ENCODE measurements at places on chromosomes 4 and X. TPM values are rescaled to one million over a fixed set of nuclear protein-coding genes. Genes with fewer than 3 reads are reported as not detected.

SGMS2 gene
- not detected for total RNA-seq

- no peaks in the 10 kb centered on the region for H3K4me1 ChIP-seq
- H3K27me3 ChIP-seq = no peaks in the 10 kb centered on the region
- no peak overlapping the region for H3K27ac ChIP-seq
- H3K4me3 ChIP-seq = no peak overlapping the region
- no peaks in the 10 kb centered on the region for H3K36me3 ChIP-seq
These were observed 30.0 kb downstream of the SHROOM2 start for GRCh38 chrX:9816084-9816700.

GRCh38 chr4:110854021-110854678 is 231.3 kb upstream of the PITX2 start:
- peaks cover under 1% of the 10 kb centered on the region for H3K27me3 ChIP-seq
- H3K4me3 ChIP-seq = no peak overlapping the region
- no peak overlapping the region for H3K27ac ChIP-seq

DNA sequence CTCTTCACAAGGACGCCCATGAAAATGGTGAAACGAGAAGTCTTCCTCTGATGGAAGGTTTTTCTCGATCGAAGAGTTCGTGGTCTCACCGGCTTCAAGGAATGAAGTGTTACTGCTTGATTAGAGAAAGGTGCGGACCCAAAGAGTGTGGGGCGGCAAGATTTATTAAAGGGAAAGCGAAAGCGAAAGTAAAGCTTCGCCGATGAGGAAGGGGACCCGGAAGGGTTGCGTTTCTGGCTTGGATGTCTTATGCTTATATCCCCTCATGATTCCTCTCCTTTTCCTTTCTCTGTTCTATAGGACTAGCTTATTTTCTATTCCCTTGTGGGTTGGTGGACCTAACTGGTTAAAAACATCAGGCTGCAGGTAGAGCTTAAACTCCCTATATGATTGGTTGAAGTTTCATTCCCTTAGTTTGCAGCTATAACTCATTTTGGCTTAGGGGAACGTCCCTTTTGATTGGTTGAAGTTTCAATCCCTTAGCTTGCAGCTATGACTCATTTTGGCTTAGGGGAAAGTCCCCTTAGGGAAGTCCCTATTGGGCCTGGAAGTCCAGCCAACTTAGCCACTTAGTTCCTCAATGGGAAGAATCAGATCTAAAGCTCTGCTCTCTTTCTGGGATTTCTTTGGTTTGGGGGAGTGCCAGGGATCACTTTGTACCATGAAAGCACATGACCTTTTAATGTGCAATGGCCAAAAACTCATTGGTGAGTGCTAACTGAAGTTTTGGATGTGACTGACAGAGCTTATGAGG is 1025.0 kb upstream of the PCDH10 start:
- no peaks in the 10 kb centered on the region for H3K36me3 ChIP-seq
- no peak overlapping the region for H3K4me3 ChIP-seq
- H3K27me3 ChIP-seq = no peaks in the 10 kb centered on the region
- no peak overlapping the region for H3K27ac ChIP-seq
- H3K4me1 ChIP-seq = no peaks in the 10 kb centered on the region

- no peaks in the 10 kb centered on the region for H3K4me1 ChIP-seq
- H3K27ac ChIP-seq = no peak overlapping the region
- no peak for DNase-seq
- no peaks in the 10 kb centered on the region for H3K36me3 ChIP-seq
- H3K4me3 ChIP-seq = no peak overlapping the region
These were observed 672.2 kb upstream of the AMOT start for GRCh38 chrX:113512700-113513395.

DNA sequence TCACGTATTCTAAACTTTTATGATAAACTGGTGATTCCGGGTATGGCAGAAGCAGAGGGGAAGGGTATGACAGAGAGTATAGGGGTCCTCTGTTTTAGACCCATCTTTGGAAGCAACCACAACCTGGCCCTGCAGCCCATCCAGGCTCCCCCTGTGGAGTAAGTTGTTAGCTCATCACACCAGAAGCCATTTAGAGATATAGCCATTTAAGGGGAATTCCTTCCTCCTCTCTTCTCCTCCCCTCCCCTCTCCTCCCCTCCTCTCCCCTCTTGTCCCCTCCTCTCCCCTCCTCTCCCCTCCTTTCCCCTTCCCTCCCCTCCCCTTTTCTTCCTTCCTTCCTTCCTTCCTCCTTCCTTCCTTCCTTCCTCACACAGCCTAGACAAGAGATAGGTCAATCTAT is 197.3 kb upstream of the LDB2 start:
- no peaks in the 10 kb centered on the region for H3K36me3 ChIP-seq
- no peak overlapping the region for H3K27ac ChIP-seq
- H3K27me3 ChIP-seq = no peaks in the 10 kb centered on the region
- no peaks in the 10 kb centered on the region for H3K4me1 ChIP-seq

DNA sequence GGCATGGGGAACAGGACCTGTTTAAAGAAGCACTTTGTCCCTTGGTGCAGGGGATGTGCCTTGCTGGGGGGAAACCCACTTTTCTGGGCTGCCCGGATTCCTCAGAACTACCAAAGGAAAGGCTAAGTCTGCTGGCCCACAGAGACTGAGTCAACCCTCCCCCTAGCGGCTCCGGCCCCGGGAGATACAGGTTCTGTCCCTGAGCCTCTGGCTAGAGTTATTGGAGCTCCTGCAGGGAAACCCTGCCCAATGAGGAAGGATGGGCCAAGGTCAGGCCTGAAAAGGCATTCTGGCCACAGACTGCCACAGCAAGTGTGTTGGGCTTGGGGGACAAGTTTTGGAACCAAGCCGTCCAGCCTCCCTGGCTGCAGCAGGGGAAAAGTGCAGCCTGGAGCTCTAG is 490.9 kb upstream of the ACTRT1 start:
- no peaks in the 10 kb centered on the region for H3K4me1 ChIP-seq
- H3K4me3 ChIP-seq = no peak overlapping the region
- no peak for DNase-seq
- no peaks in the 10 kb centered on the region for H3K27me3 ChIP-seq

- H3K36me3 ChIP-seq = no peaks in the 10 kb centered on the region
- no peaks in the 10 kb centered on the region for H3K4me1 ChIP-seq
- no peak overlapping the region for H3K4me3 ChIP-seq
These were observed 16.8 kb downstream of the ARHGAP6 start for GRCh38 chrX:11648705-11649519.

All from activated B cell treated with CpG ODN at 0.5 μM for 24 hours (primary cell).